ENCODE measurements at places on chromosomes 5 and 9.

DNA sequence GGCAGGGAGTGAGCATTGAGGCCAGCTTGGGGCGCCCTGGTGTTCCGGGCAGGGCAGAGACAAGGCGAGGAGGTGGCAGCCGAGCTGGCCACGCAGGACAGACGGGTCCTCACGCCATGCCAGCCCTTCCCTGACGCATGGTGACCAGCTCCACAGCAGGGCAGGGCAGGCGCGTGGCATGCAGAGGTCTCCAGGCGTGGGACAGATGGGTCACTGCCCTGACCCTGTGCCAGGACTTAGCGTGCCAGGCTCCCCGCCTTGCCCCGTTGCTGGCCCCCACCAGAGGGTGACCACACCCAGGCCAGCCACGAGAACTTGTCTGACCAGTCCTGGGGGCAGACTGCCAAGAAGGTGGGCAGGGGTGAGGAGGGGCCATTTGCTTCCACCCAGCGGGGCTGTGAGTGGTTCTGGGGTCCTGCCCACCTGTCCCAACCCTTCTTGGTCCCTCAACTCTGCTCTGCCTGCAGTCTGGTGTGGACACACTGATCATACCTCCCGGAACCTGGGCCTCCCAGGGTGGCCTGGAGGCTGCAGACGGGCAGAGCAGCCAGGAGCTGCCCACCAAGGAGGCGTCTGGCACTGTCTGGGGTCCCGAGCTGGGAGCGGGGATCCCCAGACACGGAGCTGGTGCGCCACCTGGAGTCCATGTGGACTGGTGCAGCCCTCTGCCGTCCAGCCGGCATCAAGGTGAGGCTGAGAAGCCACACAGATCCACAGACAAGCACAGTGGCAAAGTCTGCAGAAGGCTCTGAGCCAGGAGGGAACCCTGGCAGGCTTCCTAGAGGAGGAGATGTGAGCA, at the start of gene RNF224:
TSS of gene RNF224 (plus strand) at position 449 of the 799 bp plus-strand sequence. CDS start 834 bp downstream, outside the sequence.
- DNase-seq = peak; percentile 86

GRCh38 chr5:180135967-180136629, 64.5 kb upstream of the RNF130 start:
- DNase-seq = peak; percentile 22

GRCh38 chr5:54897001-54897400, 88.4 kb downstream of the ESM1 start:
- DNase-seq = no peak

DNA sequence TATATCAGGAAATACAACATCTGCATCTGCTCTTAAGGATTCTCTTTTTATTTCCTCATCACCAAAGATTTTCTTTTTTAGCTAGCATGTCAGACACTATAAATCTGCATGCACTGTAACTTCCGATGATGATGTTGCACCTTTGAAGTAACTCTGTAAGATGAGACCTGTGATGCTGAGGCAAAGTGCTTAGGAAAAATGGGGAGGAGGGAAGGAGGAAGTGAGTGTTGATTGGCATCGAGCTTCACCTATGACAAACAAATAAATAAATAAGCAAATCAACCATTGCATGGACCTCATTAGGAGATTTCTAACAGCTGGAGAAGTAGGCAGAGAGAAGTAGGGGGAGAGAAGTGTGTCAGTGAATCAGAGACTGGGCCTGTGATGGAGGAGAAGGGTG, 52.6 kb downstream of the ENC1 start:
- DNase-seq = no peak

DNA sequence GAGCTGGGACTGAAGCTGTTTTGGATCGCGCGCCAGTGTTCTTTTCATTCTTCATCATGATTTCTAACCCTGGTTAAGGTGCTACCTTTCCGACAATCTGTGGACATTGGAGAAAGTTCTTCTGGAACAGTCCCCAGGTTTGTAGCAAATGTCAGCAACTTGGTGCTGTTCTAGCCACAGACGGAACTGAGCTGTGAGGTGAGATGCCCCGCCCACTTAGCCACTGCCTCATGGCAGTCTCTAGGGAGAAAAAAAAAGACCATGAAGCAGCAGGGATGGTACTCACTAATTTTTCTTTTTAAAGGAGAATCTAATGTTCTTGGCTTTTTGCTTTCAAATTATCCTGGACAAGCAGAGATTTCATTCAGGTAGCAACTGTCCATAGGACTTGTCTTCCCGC, 72.1 kb upstream of the STK32A start:
- no peak for DNase-seq

DNA sequence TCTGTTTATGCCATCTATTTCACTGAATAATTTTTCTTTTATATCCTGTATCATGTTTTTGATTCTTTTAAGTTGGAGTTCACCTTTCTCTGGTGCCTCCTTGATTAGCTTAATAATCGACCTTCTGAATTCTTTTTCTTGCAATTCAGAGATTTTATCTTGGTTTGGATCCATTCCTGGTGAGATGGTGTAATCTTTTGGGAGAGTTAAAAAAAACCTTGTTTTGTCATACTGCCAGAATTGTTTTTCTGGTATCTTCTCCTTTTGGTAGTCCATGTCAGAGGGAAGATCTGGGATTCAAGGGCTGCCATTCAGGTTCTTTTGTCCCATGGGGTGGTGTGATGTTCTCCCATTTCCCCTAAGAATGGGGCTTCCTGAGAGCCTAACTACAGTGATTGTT, 800.8 kb upstream of the TYRP1 start:
- DNase-seq = no peak

DNA sequence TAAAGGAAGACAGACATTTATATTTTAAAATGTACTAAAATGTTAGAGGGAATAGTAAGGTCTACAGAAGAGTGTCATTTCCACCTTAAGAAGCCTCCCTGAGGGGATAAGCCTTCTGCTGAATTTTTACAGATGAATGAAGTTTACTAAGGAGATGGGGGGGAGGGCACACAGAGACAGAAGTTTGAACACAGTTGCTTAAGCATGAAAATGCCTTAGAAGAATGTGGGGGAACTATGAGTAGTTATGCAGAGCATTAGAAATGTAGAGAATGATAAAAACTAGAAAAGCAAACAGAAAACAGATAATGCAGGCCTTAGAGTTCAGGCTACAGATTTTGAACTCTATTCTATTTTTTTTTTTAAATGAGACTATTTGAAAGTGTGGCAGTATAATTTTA, 232.2 kb upstream of the VLDLR start:
- no peak for DNase-seq

- DNase-seq = no peak
These were observed 230.8 kb downstream of the ENC1 start for GRCh38 chr5:74409712-74410111.

GRCh38 chr5:133824661-133825254, 143.7 kb downstream of the C5orf15 start:
- no peak for DNase-seq

DNA sequence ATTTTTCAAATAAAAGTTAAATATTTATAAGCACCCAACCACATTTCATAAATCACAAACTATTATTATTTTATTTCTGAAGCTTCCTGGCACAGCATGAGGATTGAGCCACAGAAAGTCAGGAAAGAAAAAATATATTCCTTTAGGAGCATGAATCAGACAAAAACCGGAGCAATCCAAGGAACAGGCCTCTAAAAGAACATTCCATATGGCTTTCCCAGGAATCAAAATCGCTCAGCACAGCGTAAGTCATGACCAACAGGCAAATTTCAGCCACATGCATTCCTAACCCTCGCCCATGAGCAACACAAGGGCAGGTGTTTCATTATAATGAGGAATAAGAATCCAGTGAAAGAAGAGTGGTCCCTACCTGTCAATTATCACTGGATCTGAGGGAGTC, 26.7 kb downstream of the EBF1 start:
- no peak for DNase-seq

GRCh38 chr5:143086908-143087637, 316.4 kb downstream of the NR3C1 start:
- no peak for DNase-seq

DNA sequence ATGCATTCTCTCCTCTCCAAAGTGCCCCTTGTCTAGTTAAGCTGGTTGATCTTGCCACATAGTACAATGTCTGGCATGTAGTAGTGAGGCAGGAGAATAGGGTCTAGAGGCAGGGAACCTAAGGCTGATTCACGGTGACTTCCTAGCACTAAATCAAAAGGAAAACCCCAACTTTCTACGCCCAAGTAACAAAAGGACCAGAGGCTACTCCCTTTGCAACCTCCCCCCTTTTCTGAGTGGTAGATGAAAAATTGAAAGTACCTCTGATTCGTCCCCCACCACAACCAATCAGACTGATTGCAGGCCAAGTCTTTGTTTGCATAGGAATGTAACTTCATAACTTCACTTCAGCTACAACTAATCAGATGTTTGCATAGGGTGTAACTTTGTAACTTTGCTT, 278.8 kb downstream of the PSAT1 start:
- no peak for DNase-seq

GRCh38 chr9:98879094-98879962, 64.4 kb upstream of the COL15A1 start:
- DNase-seq = no peak

DNA sequence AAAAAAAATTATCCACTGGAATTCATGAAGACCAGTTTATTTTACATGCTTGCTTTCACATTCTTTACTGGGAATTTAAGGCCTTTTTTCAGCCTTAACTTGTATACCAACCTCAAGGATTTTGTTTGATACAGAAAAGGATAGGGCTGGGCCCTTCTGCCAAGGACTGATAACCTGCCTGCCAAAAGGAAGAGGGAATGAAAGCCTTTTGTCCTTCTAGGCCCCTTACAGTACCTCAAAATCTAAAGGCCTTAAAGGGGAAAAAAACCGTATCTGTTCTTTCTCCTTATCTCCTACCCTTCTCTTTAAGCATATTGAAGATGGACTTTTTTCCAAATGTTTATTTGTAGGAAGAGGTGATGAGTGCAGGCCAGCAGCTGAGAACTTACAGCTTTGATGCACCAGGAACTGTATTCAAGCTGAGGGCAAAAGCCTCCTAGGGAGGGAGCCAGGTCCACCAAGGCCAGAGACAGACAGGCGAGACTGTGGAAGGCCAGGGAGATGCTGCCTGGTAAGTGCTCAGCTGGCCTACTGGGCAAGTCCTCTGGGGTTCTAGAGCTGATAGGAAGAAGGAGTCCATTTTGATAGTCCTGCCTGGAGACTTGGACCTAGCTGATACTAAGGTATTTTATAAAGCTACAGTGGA, 31.8 kb downstream of the FAXDC2 start:
- DNase-seq = no peak

DNA sequence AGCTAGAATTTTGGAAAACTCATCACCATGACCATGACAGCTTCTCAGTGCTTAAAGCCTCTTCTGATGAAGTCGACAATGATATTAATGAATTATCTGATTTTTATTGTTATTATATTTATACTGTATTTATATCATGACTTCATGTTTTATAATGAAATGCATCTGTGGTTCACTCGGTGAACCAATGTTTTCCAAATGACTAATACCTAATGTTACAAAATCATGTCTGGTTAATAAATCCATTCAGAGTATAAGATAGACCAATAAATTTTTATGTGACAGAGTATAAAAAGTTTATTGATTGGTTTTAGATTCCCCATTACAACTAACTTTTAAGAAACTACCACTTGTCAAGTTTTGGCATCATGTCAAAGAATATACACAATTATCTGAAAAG, 416.5 kb downstream of the MLLT3 start:
- no peak for DNase-seq

GRCh38 chr9:106769331-106769730, 93.6 kb upstream of the ZNF462 start:
- DNase-seq = no peak

- DNase-seq = no peak
These were observed 2.4 kb downstream of the PRRX2 start for GRCh38 chr9:129667850-129668249.

GRCh38 chr9:123435471-123435870, 79.5 kb downstream of the CRB2 start:
- DNase-seq = no peak

GRCh38 chr9:108108852-108109448, 619.4 kb upstream of the KLF4 start:
- DNase-seq = no peak

DNA sequence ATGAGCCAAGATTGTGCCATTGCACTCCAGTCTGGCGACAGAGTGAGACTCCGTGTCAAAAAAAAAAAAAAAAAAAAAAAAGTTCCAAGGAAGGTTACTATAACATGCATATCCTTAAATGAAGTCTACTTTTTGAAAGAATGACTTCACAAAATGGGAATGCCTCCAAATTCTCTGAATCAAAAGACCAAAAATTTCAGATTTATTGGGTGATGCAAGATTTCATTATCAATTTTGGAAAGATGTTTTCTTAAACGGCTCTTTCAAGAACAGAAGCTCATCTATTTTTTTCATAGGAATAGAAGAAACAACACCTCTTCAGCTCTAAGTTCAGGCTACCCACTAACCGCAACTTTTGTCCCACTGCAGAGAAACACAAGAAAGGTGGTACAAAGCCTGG, 69.9 kb downstream of the AUH start:
- no peak for DNase-seq

GRCh38 chr5:1040571-1040970, 32.0 kb downstream of the NKD2 start:
- DNase-seq = peak; percentile 22

- no peak for DNase-seq
These were observed 132.6 kb downstream of the XRCC4 start for GRCh38 chr5:83209963-83210362.

- DNase-seq = no peak
These were observed 27.4 kb downstream of the ATPSCKMT start for GRCh38 chr5:10222326-10222725.

- no peak for DNase-seq
These were observed 246.3 kb downstream of the PBX3 start for GRCh38 chr9:125993466-125993865.

DNA sequence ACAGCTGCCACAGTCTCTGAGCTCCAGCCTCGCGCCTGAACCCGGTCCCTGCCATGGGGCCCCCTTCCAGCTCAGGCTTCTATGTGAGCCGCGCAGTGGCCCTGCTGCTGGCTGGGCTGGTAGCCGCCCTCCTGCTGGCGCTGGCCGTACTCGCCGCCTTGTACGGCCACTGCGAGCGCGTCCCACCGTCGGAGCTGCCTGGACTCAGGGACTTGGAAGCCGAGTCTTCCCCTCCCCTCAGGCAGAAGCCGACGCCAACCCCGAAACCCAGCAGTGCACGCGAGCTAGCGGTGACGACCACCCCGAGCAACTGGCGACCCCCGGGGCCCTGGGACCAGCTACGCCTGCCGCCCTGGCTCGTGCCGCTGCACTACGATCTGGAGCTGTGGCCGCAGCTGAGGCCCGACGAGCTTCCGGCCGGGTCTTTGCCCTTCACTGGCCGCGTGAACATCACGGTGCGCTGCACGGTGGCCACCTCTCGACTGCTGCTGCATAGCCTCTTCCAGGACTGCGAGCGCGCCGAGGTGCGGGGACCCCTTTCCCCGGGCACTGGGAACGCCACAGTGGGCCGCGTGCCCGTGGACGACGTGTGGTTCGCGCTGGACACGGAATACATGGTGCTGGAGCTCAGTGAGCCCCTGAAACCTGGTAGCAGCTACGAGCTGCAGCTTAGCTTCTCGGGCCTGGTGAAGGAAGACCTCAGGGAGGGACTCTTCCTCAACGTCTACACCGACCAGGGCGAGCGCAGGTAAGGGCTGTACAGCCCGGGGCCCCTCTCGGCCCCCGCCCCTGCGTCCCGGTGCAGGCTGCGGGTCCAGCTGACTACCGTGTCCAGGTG, 509 bp downstream of the LVRN start:
- peak; percentile 61 for DNase-seq

GRCh38 chr5:78888580-78889368, 96.3 kb downstream of the ARSB start:
- DNase-seq = peak; percentile 69

All from left ventricle myocardium superior (tissue), 1 donor.